COR-L47 (cell line): ENCODE measurements at places on chromosomes 1 and 21.

DNA sequence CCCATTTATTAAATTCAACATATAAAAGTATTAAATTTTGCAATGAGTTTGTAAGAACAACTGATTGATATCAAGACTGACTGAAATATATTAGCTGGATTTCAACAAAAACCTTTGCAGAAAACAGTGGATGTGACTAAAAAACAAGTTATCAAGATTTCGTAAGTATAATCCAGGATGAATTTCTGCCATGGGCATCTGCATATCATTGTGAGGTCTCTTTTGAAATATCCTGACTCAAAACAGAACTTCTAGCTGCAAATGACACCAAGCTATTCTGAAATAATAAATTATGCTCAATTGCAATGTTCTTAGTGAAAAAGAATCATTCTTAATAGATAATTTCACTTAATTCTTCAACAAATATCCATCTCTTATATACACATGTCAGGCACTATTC lies 52.6 kb downstream of the CD34 start:
- DNase-seq: no peak

DNA sequence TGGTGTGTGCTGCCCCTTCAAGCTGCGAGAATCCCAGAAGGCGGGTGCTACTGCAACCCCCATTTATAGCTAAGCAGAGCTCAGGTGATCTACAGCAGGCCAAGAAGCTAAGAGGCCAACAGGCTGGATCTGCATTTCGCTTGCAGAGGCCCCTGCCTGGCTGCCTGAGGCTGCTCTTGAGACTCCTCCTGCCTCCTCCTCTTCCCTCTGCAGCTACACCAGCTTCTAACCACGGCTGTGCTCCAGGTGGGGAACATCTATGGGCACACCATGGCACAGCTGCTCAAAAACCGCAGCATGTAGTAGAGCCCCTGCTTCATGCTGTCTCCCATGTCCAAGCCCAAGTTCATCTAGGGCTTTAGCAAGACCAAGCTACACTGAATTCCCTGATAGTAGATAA lies 72.9 kb upstream of the ZNF678 start:
- no peak for DNase-seq

GRCh38 chr1:214136324-214136919 lies 144.5 kb upstream of the SMYD2 start:
- no peak for DNase-seq

GRCh38 chr1:98565951-98566350 lies 95.6 kb upstream of the SNX7 start:
- DNase-seq: peak; percentile 45

- peak; percentile 1 for DNase-seq
Observed at GRCh38 chr1:152141971-152142584, 16.9 kb downstream of the RPTN start.

GRCh38 chr1:76190749-76191424 lies 116.3 kb downstream of the ST6GALNAC3 start:
- no peak for DNase-seq

GRCh38 chr1:201888282-201889089 lies at the start of gene SHISA4:
Gene SHISA4, plus strand, starts transcription at chr1:201888898. Its CDS starts 97 bp downstream, at chr1:201888995.
- peak; percentile 16 for DNase-seq

GRCh38 chr1:32626176-32626575 lies 24.2 kb downstream of the ZBTB8OS start:
- DNase-seq: no peak
